NCI-H187 treated with DMSO at 0.1 percent for 48 hours (cell line): ENCODE measurements at places on chromosomes 4 and X.

GRCh38 chr4:77264826-77265225, 107.8 kb downstream of the CCNG2 start:
- no peak for DNase-seq

DNA sequence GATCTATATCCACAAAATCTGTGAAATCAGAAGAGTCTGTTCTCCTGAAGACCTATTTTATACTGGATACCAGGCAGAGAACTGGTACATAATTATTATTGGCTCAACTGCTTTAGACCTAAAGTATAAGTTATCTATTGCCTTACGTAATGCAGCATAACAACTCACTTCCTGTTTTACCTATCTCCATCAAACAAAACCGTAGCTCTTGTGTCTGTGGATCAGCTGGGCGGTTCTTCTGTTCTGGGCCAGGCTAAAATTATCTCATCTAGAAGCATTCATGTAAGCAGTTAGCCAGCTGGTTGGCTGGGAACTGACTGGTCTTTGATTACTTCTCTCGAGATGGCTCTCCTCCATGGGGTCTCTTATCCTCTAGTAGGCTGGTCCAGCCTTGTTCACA, 57.8 kb downstream of the PPP1R2C start:
- no peak for DNase-seq

DNA sequence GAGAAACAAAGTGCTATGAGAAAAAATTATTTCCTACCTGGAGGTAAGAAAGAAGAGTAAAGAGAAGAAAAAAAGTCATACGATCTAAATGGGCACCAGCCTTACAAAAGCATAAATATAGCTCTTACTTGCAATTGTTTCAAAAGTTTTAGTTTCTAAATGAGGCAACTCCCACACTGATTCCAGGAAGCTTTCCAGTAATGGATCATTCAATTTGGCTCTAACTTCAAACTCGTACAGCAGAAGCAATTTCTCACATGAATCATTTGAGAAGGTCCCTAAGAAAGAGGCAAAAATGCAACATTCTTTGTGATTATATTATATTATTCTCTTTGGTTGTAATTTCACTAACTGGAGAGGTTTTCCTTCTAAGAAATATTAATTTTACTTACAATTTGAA, 109.9 kb downstream of the DLG3 start:
- DNase-seq = no peak

- no peak for DNase-seq
Measured at GRCh38 chrX:9267415-9267814, 197.4 kb upstream of the TBL1X start.

DNA sequence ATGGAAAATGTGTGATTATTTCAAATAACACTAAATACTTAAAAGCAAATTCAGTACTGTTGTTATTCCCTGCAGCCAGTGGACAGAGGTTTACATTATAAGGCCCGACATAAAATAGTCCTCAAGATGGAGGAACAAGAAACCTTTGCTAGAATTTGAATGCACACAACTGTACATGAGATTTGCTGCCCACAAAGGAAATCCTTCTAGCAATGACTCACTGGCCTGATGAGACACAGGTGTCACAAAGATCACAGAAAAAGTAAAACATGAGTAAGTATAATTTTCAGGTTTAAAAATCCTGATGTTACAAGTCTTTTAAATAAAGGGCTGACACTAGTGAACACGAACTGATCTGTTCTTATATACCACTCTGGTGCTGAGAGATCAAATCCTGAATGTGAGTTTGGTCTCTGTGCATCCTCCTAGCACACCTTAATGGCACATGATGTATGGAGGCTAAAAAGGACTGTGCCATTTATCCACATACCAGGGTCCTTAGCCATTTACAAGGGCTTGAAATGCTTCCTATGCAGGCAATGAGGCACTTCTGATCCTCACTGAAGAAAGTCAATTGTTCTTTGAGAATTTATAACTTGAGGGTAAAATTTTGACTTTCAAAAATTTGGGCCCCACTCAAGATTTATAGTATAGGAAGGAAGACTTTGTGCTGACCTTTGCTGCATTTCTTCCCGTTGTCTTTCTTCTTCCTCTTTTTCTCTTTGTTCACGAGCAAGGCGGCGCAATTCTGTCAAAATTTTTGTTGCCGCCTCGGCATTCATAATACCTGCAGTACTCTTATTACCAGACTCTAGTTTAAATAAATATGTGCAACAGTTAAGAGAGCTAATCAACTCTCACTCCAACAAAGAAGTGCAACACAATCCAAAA, 23.0 kb downstream of the MAP7D3 start:
- no peak for DNase-seq

DNA sequence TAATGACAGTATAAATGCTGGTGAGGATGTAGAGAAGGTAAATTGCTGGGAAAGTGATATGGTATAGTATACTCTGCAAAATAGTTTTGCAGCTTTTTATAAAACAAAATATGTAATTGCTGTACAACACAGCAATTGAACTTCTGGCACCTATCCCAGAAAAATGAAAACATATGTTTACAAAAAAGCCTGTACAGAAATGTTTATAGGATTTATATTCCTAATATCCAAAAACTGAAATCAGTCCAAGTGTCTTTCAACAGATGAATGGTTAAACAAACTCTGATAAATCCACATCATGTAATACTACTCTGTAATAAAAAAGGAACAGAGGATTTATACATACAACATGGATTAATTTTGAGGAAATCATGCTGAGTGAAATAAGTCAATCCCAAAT, 198.4 kb upstream of the ACTRT1 start:
- DNase-seq = no peak

- no peak for DNase-seq
Measured at GRCh38 chrX:7435822-7436221, 287.9 kb upstream of the PUDP start.

DNA sequence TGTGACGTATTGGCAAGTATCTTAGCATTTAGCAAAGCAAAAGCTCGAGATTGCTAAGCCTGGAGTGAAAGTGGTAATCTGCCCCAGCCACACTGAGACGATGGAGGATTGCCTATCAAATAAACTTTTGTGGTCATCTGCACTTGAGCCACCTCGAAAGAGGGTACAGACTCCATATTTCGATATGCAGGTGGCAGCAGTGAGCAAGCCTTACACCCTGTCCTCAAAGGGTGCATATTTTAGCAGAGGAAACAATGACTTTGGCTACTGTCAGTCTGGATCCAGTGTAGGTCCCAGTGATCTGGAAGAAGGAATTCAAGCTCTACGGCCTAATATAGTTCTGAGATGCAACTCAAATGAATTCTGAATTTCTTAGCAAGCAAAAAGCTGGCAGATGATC, 153.9 kb downstream of the ATG4A start:
- DNase-seq = no peak

- DNase-seq = no peak
Measured at GRCh38 chrX:153719238-153719637, 4.9 kb downstream of the BCAP31 start.

- DNase-seq = no peak
Measured at GRCh38 chr4:155946486-155946885, 7.2 kb downstream of the CTSO start.

DNA sequence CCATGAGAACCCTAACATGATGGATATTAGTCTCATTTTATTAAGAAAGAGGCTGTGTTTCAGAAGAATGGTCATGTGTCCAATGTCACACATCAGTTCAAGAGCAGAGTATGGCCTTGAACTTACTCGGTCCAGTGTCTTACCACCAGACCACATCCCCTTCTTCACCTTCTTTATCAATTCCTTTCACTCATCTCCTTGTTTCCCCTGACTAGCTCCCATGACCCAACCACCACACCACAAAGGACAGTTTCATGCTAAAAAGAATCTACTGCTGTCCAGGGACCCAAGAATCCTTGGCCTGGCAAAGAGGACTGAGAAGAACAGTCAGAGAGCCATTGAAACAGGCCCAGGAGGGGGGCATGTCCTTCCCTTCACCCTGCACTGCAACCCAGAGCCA, 33.6 kb upstream of the MSN start:
- DNase-seq = no peak

DNA sequence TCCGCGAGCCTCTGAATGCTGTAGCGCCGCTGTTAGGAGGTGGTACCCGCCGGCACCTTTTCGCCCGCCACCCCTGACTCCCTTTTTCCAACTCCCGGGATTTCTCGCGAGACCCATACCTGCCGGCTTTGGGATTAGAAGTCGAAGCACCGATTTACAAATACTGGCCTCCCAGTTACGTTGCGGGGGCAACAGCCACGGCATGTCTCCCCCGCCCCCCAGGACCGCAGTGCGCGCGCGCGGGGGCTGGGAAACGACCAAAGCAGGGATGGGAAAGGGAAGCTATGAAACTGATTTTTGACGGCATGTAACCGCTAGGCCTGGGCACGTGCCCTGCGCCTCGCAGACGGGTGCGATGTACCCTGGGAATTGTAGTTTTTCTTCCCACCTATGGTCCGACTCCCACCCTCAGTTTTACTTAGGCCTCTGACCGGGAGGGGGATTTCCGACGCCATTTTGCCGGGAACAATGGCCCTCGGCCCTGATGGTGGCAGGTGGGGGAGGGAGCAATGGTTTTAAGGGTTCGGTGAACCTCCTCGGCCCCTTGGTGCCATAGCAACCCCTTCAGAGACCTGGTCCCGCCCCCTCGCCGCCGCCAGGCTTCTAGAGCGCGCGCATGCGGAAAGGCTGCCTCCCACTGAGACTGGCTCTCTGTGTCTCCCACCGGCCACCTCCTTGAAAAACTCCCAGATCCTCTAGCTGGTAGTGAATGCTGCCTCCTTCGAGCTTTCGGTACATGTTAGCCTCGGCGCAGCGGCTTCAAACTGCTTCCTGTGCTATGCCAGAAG, 772 bp upstream of the WNK3 start:
- DNase-seq = peak; percentile 2

GRCh38 chr4:76752861-76753501, 145.0 kb downstream of the SOWAHB start:
- no peak for DNase-seq

- no peak for DNase-seq
Measured at GRCh38 chr4:37453999-37454800, 209.7 kb downstream of the NWD2 start.

DNA sequence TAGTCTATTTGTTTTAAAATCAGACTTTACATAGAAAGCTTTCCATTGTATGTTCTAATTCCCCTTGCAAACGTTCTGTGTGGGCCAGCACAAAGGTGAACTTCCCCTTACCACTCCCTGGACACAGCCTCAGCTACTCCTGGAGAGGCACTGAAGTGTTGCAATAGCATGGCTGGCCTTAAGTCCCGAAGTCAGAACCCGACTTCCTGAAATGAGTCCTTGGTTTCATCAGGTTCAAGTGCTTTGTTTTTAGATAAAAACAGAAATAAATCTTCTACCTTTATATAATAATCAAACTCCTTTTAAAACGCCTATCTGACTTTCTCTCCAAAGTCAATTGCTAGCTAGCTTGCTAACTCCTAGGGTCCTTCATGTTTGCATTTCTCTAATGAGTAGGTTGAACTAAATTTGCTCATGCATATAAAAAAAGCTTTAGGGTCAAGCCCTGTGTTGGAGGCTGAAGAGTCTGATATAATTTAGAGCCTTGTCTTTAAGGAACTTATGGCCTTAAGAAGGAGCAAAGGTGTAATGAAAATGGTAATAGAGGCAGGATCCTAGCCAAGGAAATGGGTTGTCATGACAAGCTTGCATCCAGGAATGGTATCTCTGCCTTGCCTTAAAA, 9.0 kb downstream of the BMP3 start:
- DNase-seq = no peak

DNA sequence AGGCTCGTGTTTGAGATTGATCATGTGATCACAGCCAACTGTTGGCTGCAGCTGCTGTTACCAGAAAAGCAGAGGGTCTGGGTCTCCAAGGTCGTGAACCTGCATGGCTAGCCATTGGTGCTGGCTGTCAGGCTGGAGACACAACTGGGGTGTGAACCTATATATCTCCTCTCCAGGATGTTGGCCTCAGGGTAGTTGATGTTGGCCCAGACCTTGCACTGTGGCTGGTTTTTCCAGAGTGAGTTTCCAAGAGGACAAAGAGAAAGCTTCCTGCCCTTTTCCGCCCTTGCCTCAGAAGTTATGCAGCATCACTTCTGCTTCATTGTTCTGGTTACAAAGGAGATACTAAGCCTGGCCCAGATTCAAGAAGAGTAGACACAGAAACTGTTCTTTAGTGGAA, 607.8 kb upstream of the HS3ST1 start:
- no peak for DNase-seq

- DNase-seq = no peak
Measured at GRCh38 chr4:175419236-175419718, 392.8 kb downstream of the GPM6A start.

GRCh38 chr4:173121076-173121561, 47.5 kb upstream of the GALNT7 start:
- DNase-seq = no peak

DNA sequence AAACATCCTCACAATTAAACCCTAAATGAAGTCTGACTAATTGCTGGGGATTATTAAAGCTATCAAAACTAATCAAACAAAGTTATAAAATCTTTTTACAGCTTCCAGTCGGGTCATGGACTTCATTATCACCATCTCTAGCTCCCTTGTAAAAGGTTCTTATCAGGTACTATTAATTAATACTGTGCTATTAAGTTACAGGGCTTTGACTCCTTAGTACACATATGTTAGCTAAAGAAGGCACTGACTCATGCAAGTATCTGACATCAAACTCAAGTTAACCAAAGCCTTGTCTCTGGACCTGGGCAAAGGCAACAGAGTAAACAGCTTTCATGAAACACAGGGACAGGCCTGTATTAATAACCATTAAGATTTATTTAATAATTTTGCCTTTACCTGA, 7.9 kb upstream of the ADH4 start:
- DNase-seq = no peak

DNA sequence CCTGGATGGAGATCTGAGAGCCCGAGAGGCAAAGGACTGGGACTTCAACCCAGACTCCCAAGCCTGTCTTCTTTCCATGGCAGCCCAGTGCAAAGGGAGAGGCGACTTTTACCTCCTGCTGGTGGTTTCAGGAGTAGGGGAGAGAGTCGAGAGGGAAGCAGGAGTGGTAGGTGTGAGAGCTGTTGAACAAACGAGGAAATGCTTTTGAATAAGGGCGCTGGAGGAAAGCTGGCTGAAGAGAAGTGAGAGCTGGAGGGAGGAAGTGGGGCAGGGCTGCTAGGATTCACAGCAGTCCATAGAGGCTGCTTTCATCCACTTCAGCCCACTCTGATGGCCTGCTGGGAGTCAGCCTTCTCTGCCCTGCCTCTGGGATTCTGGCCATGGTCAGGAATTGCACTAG, 81.8 kb upstream of the EFNB1 start:
- DNase-seq = no peak

DNA sequence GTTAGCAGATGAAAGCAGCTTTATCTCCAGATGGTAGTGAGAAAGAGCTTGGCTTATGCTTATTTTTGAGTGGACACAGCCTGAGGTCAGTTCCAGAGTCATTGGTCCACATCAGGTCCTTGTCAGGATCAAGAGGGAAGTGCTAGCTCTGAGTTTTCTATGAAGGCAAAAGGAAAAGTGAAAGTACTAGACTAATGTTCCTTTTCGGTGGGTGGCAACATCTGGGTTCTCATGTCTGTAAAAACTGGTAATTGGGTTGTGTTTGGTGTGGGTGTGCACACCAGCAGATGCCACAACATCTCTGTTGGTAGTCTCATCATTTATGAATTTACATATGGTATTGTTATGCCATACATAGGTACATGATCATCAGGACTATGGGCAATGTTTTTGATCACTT, 210.5 kb downstream of the PWWP3B start:
- DNase-seq = no peak
